ENCODE measurements at places on chromosomes 1 and 21.

DNA sequence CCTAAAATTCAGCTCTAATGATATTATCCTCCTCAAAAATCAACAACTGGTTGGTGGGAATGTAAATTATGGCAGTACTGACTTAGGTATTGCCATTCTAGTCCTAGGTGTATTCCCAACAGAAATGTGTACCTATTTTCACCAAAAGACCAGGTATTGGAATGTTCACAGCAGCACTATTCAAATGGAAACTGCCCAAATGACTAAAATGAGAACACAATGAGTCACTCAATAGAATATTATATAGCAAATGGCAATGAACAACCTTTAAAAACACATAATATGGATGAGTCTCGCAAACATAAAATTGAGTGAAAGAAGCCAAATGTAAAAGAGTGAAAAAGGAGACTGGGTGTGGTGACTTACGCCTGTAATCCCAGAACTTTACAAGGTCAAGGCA, 44.9 kb downstream of the GADD45A start:
- no peak for DNase-seq

GRCh38 chr1:238265866-238266265, 375.1 kb upstream of the ZP4 start:
- no peak for DNase-seq

DNA sequence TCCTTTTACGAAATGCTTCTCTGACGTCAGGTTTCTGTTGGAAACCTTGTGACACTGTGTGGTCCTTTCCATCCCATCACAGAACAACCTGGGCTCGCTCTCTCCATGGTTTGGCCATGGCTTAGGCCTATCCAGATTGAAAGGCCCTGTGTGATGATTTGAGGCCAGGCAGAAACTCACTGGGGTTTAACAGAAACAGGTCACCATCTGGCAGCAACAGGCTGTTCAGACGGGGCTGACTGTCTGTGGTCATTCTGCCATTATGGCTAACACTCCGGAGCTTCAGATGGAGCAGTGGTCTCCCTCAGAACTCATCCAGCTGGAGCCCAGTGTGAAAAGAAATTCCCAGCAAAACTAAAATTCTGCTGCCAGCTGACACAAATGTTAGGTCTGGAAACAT, 9.3 kb downstream of the PLEKHM2 start:
- DNase-seq: no peak

DNA sequence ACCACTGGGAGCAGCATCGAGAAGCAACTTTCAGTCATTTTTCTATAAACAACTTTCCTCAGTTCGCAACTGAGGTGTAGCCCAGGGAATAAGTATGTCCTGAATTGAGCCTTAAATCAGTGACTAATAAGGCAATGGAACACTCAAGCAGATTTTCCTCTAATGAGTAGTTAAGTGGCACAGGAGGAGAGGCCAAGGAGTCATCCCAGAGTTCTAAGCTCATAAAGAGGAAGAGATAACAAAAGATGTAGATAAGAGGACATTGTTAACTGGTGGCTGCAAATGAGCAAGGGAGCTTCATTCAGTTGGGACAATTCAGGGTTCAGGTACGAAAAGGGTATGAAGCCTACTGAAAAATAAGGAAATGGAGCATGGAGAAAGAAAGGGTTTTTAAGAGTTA, 64.5 kb downstream of the LRRC40 start:
- DNase-seq: no peak

All from stimulated activated CD8-positive, alpha-beta memory T cell treated with anti-CD3 and anti-CD28 coated beads, Interleukin-12 subunit alpha, Interleukin-12 subunit beta, amount 100 ng/mL, for 1 hour (primary cell).